DMS53 (cell line): ENCODE measurements at places on chromosomes 7 and 10.

GRCh38 chr7:12222889-12223579, 11.9 kb downstream of the TMEM106B start:
- no peak for DNase-seq

DNA sequence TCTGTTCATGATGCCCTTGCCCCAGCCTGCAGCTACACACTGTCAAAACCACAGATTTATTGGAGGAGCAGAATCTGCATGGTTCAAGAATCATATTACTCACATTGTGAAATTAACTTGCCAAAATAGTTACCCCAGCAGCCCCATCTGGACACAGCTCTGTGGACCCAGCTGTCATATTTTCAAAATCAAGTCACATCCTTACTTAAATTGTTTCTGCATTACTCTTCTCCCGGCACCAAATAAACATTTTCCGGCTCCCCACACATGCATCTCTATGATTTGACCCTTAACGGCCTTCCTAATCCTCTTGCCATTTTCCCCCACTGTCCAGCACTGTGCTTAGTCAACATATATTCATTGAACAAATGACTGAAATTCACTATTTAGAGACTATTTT, 43.8 kb upstream of the GPR26 start:
- DNase-seq: no peak

GRCh38 chr7:25234336-25234735, 6.0 kb upstream of the NPVF start:
- no peak for DNase-seq

GRCh38 chr10:35172574-35172973, 45.9 kb downstream of the CREM start:
- DNase-seq: no peak
